ENCODE measurements at places on chromosomes 3 and 15. TPM values are rescaled to one million over a fixed set of nuclear protein-coding genes. Genes with fewer than 3 reads are reported as not detected.
A peak's percentile ranks its signal among the peaks of the same experiment; 100 is the strongest.

The RLBP1 gene
- not detected for total RNA-seq

The CD80 gene
- total RNA-seq = 3.4 TPM

The SLC4A7 gene
- 62.1 TPM for total RNA-seq

The BBX gene
- 39.9 TPM for total RNA-seq

- no peak overlapping the region for H3K27ac ChIP-seq
- no peaks in the 10 kb centered on the region for H3K36me3 ChIP-seq
- peaks cover 1% of the 10 kb centered on the region for H3K27me3 ChIP-seq
- no peak for DNase-seq
- no peak overlapping the region for H3K4me3 ChIP-seq
- no peaks in the 10 kb centered on the region for H3K4me1 ChIP-seq
Observed at GRCh38 chr3:25960776-25961175, 170.9 kb downstream of the OXSM start.

The FBXW12 gene
- total RNA-seq = not detected

DNA sequence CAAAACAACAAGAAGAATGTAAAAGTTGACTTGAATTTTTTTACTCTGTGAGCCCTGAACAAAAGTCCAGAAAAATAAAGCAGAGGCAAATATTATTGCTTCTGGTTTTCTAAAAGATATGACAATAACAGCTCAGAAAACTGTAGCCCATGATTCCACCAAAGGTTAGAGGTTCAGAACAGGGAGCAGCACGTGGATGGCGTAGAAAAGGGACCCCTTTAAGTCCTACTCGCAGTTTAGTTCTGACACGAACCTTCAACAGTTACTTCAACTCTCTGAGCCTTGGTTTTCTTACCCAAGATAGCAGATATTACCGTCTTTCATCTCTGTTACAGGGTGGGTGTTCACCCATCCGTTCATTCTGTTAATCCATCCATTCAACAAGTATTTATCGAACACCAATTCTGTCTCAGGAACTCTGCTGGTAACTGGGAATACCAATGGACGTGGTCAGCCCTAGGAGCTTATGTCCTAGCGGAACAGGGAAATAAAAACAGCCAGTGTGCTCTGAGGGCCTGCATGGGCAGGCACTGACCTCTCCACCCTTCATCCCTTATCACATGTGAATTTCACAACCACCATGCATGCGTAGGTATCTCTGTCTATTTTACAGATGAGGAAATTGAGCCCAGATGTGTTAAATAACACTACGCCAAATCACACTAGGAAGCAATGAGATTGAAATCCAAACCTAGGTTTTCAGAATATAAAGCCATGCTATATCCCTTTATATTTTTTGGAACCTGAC is 274.2 kb upstream of the ICE2 start:
- no peaks in the 10 kb centered on the region for H3K4me1 ChIP-seq
- H3K27me3 ChIP-seq = no peaks in the 10 kb centered on the region
- H3K27ac ChIP-seq = no peak overlapping the region
- H3K4me3 ChIP-seq = no peak overlapping the region
- no peak for DNase-seq

DNA sequence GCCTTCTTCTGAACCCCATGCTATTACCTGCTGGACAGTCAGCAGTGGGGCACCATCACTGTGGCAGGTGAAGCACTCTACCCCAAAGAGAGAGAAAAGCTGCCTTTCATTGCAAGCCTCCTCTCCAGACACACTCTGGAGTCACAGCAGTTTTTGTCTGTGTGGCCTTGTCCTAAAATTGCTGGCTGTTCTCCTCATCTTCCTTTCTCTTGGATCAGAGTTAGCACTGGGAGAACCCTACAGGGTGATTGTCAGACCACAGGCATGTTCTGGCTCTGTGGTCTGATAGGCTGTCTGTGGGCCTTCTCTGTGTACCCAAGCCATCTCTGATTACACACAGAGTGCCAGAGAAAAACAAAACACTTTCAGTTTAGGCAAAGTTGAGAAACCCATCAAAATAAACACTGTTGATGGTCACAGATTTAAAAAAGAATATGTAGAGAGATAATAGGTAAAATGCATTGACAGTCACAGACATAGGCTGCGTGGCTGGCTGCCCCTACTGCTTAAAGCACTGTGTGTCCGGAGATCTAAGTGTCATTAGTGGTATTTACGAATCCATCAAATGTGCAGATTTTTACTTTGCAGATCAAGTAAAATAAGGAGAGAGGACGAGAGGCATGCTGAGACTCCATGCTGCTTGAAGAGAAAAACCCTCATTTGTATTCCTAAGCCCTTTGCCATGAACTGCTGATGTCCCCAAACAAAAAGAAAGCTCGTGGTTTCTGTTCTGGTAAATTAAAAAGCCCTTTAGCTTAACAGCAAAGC is 689.9 kb downstream of the TUSC7 start:
- H3K27me3 ChIP-seq = no peaks in the 10 kb centered on the region
- H3K4me3 ChIP-seq = no peak overlapping the region
- H3K27ac ChIP-seq = no peak overlapping the region
- H3K36me3 ChIP-seq = no peaks in the 10 kb centered on the region

The SPATA12 gene
- total RNA-seq = not detected

The HPS3 gene
- total RNA-seq = 25.2 TPM

The SENP7 gene
- total RNA-seq = 15.8 TPM

DNA sequence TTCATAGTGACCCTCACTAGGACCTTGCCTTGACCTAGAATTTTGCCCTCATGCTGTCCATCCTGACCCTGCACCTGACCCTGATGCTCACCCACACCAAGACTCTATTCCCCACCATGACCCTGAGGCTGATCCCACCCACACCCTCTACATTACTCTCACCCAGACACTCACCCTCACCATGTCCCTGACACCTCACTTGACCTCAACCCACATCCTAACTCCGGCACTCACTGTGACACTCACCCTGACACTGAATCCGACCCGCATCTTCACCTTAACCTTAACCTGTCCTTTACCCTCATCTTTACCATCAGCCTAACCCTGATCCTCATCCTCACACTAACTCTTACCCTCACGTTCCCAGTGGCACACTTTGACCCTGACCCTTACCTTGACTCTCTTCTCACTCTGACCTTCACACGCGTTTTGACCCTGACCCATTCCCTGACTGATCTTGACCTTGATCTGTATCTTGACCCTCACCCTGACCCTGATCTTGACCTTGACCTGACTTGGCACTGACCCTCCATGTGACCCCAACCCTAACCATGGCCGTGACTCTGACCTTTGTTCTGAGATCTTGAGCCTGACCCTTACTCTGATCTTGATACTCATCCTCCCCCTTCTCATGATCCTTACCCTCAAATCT is 22.2 kb upstream of the SLC25A26 start:
- no peak overlapping the region for H3K4me3 ChIP-seq
- peaks cover 22% of the 10 kb centered on the region for H3K27me3 ChIP-seq
- no peak for DNase-seq
- no peaks in the 10 kb centered on the region for H3K36me3 ChIP-seq

The PLIN1 gene
- 0.17 TPM for total RNA-seq

- H3K27me3 ChIP-seq = no peaks in the 10 kb centered on the region
- H3K4me3 ChIP-seq = no peak overlapping the region
- no peak for DNase-seq
Observed at GRCh38 chr3:71438071-71438685, 145.3 kb downstream of the FOXP1 start.

DNA sequence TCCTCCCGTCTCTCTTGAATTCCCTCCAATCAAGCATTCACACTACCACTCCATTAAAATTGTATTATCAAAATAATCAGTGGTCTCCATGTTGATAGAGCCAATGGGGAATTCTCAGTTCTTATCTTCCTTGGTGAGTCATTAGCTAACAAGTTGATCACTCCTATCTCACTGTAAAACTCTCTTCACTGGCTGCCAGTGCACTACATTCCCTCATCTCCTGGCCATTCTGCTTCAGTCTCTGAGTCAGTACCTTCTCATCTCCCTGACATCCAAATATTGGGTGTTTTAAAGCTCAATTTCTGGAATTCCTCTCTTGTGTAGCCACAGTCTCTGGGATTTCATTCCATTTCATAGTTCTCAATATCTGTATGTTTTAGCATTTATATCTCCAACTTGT is 175.2 kb downstream of the ALDH1A2 start:
- no peak overlapping the region for H3K4me3 ChIP-seq
- H3K36me3 ChIP-seq = no peaks in the 10 kb centered on the region
- H3K4me1 ChIP-seq = no peaks in the 10 kb centered on the region
- H3K27me3 ChIP-seq = peaks cover 15% of the 10 kb centered on the region

DNA sequence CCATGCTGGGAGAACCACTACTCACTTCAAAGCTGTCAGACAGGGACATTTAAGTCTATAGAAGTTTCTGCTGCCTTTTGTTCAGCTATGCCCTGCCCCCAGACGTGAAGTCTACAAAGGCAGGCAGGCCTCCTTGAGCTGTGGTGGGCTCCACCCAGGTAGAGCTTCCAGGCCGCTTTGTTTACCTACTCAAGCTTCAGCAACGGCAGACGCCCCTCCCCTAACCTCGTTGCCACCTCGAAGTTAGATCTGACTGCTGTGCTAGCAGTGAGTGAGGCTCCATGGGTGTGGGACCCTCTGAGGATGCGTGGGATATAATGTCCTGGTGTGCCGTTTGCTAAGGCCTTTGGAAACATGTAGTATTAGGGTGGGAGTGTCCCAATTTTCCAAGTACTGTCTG is 276.7 kb downstream of the ZIC4 start:
- H3K27ac ChIP-seq = no peak overlapping the region
- H3K27me3 ChIP-seq = no peaks in the 10 kb centered on the region
- H3K4me1 ChIP-seq = no peaks in the 10 kb centered on the region
- H3K4me3 ChIP-seq = no peak overlapping the region
- DNase-seq = no peak
- no peaks in the 10 kb centered on the region for H3K36me3 ChIP-seq

- H3K4me1 ChIP-seq = peaks cover 50% of the 10 kb centered on the region
- peak overlapping the region; percentile 90 for H3K27ac ChIP-seq
- DNase-seq = no peak
- no peaks in the 10 kb centered on the region for H3K36me3 ChIP-seq
Observed at GRCh38 chr3:143848704-143849103, 436 bp upstream of the SLC9A9 start.

The RARB gene
- not detected for total RNA-seq

DNA sequence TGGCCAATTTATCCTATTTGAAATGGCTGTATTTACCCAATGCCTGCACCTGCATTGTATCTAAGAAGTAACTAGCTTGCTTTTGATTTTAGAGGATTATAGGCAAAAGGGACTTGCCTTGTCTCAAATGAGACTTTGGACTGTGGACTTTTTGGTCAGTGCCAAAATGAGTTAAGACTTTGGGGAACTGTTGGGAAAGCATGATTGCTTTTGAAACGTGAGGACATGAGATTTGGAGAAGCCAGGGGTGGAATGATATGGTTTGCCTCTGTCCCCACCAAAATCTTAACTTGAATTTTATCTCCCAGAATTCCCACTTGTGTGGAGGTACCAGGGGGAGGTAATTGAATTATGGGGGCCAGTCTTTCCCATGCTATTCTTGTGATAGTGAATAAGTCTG is 1505.4 kb downstream of the SI start:
- no peaks in the 10 kb centered on the region for H3K4me1 ChIP-seq
- no peaks in the 10 kb centered on the region for H3K27me3 ChIP-seq
- H3K36me3 ChIP-seq = no peaks in the 10 kb centered on the region

The CYP1A2 gene
- not detected for total RNA-seq

DNA sequence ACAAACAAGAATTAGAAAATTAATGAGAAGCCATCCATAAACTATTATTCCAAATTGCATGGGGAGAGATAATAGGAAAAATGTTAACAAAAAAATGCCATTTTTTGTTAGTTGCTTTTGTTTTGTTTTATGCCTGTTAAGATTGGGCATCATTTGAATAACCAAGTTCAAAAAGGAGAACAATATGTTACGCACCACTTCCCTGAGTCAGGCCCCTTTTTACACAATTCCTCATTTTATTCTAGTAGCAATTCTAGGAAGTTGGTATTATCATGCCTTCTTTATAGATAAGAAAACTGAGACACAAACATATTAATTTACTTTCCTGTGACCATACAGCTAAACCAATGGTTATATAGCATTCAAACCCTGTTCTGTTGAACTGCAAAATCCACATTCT is 736.9 kb upstream of the CCDC54 start:
- no peak overlapping the region for H3K4me3 ChIP-seq
- H3K36me3 ChIP-seq = no peaks in the 10 kb centered on the region
- no peak overlapping the region for H3K27ac ChIP-seq
- peaks cover 3% of the 10 kb centered on the region for H3K27me3 ChIP-seq

GRCh38 chr3:60053526-60054265 is 1003.9 kb upstream of the CFAP20DC start:
- DNase-seq = peak; percentile 67
- H3K4me3 ChIP-seq = no peak overlapping the region
- no peaks in the 10 kb centered on the region for H3K27me3 ChIP-seq
- H3K36me3 ChIP-seq = peaks cover 11% of the 10 kb centered on the region
- H3K27ac ChIP-seq = peak overlapping the region; percentile 83
- H3K4me1 ChIP-seq = peaks cover 79% of the 10 kb centered on the region

The GATM gene
- total RNA-seq = 0.62 TPM

DNA sequence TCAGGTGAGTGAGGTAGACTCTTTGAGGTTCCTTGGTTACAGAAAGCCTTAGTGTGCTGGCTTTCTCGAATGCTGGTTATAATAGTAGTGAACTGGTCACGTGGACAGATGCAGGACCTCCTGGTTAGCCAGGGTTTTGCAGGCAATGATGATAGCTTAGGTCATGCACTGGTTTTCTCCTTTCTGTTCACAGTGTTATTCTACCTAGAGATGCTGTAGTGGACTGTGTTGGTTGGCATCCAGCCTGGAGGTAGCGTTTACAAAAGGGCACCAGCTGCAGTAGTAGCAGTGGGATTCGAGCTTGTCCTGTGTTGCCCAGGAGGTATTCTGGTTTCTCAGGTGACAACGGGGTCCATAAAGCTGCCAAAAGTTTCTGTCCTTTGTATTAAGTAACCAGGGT is 27.0 kb downstream of the PCCB start:
- no peak for DNase-seq
- H3K27me3 ChIP-seq = no peaks in the 10 kb centered on the region
- H3K27ac ChIP-seq = no peak overlapping the region

GRCh38 chr3:126926684-126927400 is 56.1 kb upstream of the PLXNA1 start:
- DNase-seq = no peak
- H3K4me3 ChIP-seq = no peak overlapping the region
- H3K27ac ChIP-seq = no peak overlapping the region
- H3K27me3 ChIP-seq = no peaks in the 10 kb centered on the region

Data from activated CD4-positive, alpha-beta memory T cell treated with anti-CD3 and anti-CD28 coated beads for 36 hours (primary cell).